GM23338 (cell line): ENCODE measurements at places on chromosomes 12 and 14. TPM values are rescaled to one million over a fixed set of nuclear protein-coding genes. Genes with fewer than 3 reads are reported as not detected.

DNA sequence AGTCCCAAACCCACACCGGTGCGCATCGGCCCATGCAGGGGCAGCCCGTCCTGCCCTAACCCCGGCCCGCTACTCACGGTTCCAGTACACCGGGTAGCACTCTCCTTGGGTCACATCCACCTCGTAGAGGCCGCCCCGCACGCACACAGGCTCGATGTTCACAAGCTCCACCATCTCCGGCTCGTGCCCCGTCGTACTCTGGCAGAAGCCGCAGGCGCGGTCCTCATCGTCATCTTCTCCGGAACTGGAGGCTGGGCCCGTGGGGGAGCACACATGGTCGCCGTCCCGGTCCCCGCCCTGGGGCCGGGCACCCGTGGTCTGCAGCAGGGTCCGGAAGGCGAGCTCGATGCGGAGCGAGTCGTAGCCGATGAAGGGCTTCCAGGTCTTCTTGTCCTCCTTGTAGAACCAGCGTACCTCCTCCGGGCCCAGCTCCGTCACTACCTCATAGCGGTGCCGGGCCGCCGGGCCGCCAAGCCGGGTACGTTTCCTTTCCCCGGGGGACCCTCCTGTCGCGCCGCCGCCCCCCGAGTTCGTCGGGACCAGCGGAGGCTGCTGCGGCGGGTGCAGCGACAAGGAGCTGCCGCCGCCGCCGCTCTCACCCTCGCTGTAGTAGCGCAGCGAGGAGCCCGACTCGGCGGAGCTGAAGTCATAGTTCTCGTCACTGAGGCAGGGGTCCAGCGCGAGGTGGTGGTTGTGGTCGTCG lies 788 bp downstream of the DDHD1 start:
- peak; percentile 52 for DNase-seq

CLEC2B gene
- not detected in 2 replicates for polyA plus RNA-seq

NYNRIN gene
- polyA plus RNA-seq = 3.1 TPM in 2 replicates

- DNase-seq = no peak
Observed at GRCh38 chr14:52402812-52403526, 88.9 kb downstream of the PTGER2 start.

LHX5 gene
- 0.16 and 0.18 TPM in 2 replicates for polyA plus RNA-seq

RNF212B gene
- 0.68 TPM in 1 of 2 replicates, not detected in the other for polyA plus RNA-seq

MYF5 gene
- not detected in 2 replicates for polyA plus RNA-seq

GRCh38 chr12:31362759-31363415 lies 36.9 kb upstream of the SINHCAF start:
- peak; percentile 66 for DNase-seq

- DNase-seq = peak; percentile 50
Observed at GRCh38 chr14:56810147-56810719, at the start of gene OTX2. OTX2 (minus strand) TSS chr14:56810479; CDS start chr14:56805456, 5,023 bp downstream.

DNA sequence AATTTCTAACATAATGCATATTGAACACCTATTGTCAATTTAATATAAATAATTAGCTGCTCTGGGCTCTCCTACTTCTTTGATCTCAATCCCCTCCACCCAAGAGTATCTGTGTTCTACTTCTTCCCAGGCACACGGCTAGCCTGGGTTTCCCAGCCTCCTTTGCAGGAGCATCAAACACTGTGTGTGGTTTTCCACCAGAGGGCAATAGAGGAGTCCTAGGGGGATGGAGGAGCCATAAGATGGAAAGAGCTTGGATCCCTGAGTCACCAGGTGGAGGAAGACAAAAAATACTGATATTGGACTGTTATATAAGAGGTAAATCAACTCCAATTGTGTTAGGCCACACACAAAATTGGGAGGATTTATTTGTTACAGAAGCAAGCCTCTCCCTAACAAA lies 333.7 kb downstream of the GLT1D1 start:
- peak; percentile 40 for DNase-seq

- peak; percentile 56 for DNase-seq
Observed at GRCh38 chr14:69657950-69658355, 46.6 kb downstream of the SUSD6 start.

ZFP36L1 gene
- 359 and 382 TPM in 2 replicates for polyA plus RNA-seq

GRCh38 chr12:29198901-29199300 lies 49.8 kb downstream of the FAR2 start:
- no peak for DNase-seq

- no peak for DNase-seq
Observed at GRCh38 chr12:111434049-111434448, 28.3 kb downstream of the SH2B3 start.

ITGA5 gene
- 5.9 and 7.3 TPM in 2 replicates for polyA plus RNA-seq

GRCh38 chr14:64201296-64201695 lies 92.9 kb downstream of the ESR2 start:
- no peak for DNase-seq

DNA sequence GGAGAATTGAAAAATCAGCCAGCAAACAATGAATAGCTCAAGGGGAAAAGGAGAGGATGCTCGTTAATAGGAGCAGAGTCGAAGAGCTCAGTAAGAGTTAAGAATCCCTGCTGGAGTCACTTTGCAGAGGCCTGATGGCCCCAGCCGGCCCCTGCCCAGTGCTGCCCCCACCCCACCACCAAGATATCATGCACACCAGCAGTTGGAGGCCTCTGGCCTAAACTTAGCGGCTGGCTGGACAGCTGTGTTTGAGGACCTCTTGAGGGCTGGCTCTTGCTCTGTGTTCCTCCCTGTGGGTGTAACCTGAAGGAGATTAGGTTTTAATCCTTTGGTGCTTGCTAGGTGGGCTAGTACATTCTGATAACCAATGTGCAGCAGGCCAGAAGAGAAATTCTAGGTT lies 142.0 kb downstream of the PLXNC1 start:
- DNase-seq = no peak

- DNase-seq = peak; percentile 54
Observed at GRCh38 chr14:103872481-103873113, 25.2 kb upstream of the PPP1R13B start.

GRCh38 chr12:115758183-115758582 lies 519.3 kb downstream of the MED13L start:
- DNase-seq = no peak

DNA sequence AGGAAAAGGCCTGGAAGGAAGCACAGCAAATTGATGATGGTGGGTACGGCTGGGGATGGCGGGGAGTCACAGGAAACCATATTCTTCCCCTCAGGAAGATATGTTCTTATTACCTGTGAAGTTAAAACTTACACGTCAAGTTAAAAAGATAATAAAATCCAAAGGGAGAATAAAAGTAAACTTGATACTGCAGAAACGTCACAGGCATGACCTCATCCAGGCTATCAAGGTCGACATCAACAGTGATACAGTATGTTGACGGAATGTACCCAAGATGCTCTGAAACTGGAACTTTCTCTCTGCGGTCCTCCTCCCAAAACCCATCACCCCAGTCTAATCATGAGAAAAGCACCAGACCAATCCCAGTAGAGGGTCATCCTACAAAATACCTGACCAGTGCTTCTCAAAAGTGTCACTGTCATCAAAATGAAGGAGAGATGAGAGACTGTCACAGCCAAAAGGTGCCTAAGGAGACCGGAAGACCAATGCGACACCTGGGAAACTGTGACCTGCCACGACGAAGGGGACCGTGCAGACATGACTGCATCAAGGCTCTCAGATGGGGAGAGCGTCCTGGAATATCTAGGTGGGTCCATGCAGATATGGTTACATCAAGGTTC lies 74.6 kb downstream of the SCARB1 start:
- no peak for DNase-seq

GRCh38 chr12:112303004-112303403 lies 79.2 kb downstream of the HECTD4 start:
- no peak for DNase-seq

DNA sequence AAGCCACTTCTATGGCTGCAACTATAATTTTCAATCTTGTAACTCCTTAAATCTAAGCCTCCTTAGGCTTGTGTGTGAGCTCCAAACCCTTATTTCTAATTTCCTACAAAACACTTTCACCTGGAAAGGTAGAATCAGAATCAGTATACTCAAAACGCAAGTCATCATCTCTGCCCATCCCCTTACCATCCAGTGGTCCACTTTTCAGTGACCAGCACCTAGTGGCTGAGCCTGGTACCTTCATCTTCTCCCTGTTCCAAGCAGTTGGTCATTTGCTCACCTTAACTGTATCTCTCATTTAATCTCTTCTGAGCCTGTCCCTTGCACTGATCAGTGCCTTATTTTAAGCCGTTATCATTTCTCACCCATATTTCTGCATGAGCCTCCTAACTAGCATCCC lies 107.9 kb downstream of the PPM1H start:
- DNase-seq = no peak

DNA sequence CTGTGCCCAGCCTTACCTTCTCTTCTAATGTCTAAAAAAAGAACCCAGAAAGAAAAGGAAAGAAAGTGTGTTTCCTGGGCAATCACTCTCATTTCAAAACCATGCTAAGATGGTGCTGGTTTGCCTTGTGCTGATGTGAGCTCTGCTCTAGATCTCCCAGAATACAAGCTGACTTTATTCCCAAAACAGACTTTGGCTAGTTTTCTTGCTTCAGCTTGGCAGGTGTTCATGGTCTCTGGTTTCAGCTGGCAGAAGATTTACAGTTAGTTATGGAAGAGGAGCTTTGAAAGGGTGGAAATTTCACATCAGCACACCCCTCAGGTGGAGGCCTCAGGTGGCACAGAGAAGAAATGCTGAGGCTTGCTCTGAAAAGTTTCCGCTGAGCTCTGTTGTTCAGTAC lies 34.4 kb downstream of the PPP1R36 start:
- no peak for DNase-seq

ERP27 gene
- polyA plus RNA-seq = not detected in 2 replicates

LTBR gene
- 6.1 and 10.5 TPM in 2 replicates for polyA plus RNA-seq

GPR68 gene
- 0.19 and 0.45 TPM in 2 replicates for polyA plus RNA-seq

AQP5 gene
- 1.1 and 1.3 TPM in 2 replicates for polyA plus RNA-seq

DNA sequence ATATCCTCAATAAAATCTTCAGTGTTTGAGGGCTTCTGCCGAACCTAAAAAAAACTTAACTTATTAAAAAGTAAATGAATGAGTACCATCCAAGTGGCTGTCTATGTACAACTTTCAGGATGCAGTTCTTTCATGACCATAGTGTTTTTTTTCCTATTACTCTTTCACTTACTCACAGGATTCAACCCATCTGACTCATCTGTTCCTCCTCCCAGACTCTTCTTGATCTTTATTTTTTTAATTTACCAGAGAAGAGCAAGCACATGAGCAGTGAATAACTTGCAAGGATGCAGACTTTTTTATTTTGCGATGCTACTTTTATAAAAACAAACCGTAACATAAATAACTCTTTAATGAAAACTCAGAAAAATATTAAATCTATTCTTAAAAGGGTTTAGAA lies 24.5 kb downstream of the RECQL start:
- no peak for DNase-seq

DNA sequence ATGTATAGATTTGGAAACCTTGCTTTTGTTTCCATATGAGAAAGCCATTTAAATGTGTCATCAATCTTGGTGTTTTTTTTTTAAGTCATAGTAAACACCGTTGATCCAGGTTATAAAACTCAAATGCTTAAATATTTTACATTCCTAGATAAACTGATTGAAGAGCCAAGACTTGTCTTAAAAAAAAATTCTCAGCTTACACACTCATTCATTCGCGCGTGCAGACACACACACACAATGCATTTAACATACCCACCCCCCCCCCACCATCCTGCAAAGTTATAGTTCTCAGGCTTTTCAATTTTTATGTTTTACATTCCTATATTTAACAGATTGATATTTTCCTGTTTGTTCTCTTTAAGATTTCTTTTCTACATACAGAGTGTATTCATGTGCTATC lies 536.4 kb downstream of the PRKD1 start:
- DNase-seq = no peak

- DNase-seq = peak; percentile 27
Observed at GRCh38 chr14:105420101-105420973, 710 bp downstream of the MTA1 start.

TFCP2 gene
- polyA plus RNA-seq = 14.3 and 15.2 TPM in 2 replicates

NAV3 gene
- 3.2 and 4.0 TPM in 2 replicates for polyA plus RNA-seq
